ENCODE measurements at places on chromosomes 3 and 15. TPM values are rescaled to one million over a fixed set of nuclear protein-coding genes. Genes with fewer than 3 reads are reported as not detected.

The TMEM207 gene
- total RNA-seq = not detected

The RASGRF1 gene
- total RNA-seq = not detected

The ROPN1B gene
- total RNA-seq = not detected

The PARL gene
- total RNA-seq = 49.0 TPM

The VPS13C gene
- 63.6 TPM for total RNA-seq

The OCA2 gene
- not detected for total RNA-seq

The GNAT1 gene
- total RNA-seq = not detected

DNA sequence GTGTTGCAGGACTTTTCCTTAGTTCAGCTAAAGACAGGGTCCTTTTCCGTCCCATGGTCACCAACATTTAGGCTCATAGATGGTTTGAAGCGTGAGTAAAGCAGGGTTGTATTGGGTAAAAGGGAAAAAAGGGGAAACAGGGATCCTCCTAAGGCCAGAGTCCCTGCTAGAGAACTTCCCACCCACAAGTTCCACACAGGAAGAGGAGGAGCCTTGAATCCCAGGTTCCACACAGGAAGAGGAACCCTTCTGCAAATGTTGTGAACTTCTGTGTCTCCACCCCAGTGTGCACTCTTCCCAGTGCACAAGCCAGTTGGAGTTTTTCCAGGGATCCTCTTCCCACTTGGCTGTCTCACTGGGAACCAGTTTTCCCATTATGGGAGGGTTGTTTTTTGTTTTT is 27.6 kb upstream of the ATP8B4 start:
- DNase-seq = no peak

DNA sequence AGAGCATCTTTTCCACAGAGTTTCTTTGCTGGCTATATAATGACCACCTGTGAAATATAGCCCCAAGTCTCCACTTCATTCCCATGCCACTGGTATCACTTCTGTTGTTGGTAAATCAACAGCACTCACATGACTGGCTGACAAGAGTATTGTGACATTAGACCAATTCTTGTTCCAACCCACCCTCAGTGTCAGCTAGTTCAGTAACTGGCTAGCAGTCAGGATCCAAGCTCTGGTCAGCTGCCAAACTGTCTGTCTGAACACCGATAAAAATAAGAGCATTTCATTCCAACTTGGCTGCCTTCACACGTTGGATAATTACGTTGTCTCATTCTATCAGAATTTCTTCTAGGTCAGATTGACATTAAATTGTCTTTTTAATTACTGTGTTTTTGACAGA is 166.5 kb downstream of the USP13 start:
- no peak for DNase-seq

GRCh38 chr3:161770484-161771386 is 274.1 kb downstream of the OTOL1 start:
- no peak for DNase-seq

DNA sequence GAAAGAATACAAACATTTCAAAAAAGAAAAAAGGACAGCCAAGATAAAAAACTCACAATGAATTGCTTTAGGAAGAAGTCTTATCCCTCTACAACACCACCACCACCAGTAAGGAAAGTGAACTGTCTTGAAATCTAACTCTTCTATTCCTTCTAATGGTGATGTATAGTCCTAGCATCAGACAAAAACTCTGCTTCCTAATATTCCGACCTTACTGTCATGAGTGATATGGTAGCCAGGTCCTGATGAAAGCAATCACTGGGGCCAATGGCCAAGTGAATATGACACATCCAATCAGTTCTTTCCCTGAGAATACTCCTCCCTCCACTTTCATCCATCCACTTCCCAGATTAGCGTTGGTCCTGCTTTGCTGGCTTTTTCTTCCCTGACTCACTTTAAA is 14.8 kb downstream of the GK5 start:
- DNase-seq = no peak

- DNase-seq = no peak
These were observed 7.9 kb upstream of the GOLGA8B start for GRCh38 chr15:34591306-34591705.

DNA sequence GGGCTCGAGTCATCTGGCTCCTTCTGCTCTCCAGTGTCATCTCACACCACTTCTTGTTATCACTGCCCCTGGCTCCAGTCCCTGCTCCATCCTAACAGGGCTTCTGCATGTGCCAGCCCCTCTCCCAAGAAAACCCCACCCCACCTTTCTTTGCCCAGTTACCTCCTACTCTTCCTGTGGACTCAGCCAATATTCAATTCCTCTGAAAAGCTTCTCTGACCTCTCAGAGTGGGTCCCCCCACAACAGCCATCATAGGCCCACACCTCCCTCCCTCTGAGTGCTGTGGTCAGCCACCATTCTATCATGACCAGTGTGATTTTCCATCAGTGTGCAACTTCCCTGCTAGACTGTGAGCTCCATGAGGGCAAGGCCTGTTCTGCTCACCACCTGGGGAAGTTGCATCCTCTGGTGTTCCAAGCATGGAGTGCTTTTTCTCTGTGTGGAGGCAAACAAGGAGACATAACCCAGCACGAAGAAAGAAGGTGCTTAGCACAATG is 71.6 kb downstream of the ADCY5 start:
- no peak for DNase-seq

DNA sequence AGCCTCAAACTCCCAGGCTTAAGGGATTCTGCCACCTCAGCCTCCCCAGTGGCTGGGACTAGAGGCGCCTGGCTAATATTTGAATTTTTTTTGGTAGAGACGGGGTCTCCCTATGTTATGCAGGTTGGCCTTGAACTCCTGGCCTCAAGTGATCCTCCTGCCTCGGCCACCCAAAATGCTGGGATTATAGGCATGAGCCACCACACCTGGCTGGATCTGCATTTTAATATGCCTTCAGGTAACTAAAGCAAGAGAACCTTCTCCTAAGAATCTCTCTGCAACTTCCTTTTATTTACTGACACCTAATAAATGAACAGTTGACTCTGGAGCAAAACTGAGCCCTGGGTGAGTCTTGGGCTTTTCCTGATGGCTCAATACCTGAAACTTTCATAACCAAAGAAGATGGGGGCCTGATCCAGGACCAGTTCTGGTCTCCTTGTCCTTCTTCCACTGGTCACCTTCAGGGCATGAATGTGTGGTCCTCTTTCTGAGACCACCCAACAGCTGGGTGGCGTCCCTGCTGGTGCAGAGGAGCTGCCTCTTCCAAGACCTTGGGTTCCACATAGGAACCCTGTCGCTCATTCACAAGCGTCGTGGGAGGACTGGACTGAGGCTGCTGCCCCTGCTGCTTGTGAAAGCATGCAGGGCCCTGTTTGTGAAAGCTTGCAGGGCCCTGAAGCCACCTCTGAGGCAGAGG is 28.2 kb downstream of the CCR9 start:
- DNase-seq = no peak

GRCh38 chr3:23740517-23740965 is 65.2 kb upstream of the UBE2E1 start:
- DNase-seq = peak; percentile 55

- no peak for DNase-seq
These were observed 243.5 kb upstream of the TPM1 start for GRCh38 chr15:62799037-62799436.

DNA sequence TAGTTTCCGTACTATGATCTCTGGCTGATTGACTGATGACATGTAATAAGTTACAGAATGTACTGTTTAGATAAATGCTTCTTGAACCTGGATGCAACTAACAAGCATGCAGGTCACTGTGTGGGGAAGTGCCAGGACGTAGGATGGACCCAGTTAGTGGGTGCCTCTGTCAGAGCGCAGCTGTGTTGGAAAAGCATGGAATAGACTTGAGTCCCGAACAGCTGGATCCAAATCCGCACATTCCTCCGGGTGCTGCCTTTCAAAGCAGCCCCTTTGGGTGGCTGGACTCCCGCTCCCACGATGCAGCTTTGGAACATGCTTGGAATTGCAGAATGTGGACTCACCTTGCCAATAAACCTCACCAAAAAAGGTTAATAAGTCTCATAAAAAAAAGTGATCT is 35.5 kb upstream of the ALDH1A3 start:
- DNase-seq = no peak

GRCh38 chr15:67145710-67146109 is 80.3 kb downstream of the SMAD3 start:
- no peak for DNase-seq
